ENCODE measurements at places on chromosomes 4 and X. TPM values are rescaled to one million over a fixed set of nuclear protein-coding genes. Genes with fewer than 3 reads are reported as not detected.

The FOXP3 gene
- not detected for total RNA-seq

The CFAP299 gene
- 4.3 TPM for total RNA-seq

The PAGE5 gene
- total RNA-seq = not detected

The KLKB1 gene
- total RNA-seq = 2.1 TPM

The RAB39B gene
- 12.3 TPM for total RNA-seq

The SMIM31 gene
- 0.11 TPM for total RNA-seq

The ABCG2 gene
- total RNA-seq = 20.2 TPM

The NBDY gene
- total RNA-seq = 8.7 TPM

Measured in camera-type eye (tissue), 1 donor.